ENCODE measurements at places on chromosomes 16 and 17. TPM values are rescaled to one million over a fixed set of nuclear protein-coding genes. Genes with fewer than 3 reads are reported as not detected.

PYY gene
- not detected for total RNA-seq

DNA sequence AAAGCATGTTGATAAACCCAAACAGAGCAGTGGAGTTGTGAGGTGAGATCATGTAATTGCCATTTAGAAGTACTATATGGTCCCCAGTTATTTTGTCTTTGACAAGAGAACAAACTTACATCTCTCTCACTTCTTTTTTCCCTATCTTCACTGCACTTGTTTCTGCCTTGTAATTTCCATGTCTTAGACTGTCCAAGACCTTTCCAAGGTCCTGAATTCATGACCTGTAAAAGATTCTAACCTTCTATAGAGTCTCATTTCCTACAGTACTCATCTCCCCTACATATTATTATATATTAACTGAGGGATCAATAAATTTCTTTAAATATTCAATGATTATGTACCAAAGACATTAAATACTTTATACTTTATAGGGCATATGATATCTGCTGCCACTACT, 295.3 kb upstream of the KIF2B start:
- no peak for DNase-seq

DNA sequence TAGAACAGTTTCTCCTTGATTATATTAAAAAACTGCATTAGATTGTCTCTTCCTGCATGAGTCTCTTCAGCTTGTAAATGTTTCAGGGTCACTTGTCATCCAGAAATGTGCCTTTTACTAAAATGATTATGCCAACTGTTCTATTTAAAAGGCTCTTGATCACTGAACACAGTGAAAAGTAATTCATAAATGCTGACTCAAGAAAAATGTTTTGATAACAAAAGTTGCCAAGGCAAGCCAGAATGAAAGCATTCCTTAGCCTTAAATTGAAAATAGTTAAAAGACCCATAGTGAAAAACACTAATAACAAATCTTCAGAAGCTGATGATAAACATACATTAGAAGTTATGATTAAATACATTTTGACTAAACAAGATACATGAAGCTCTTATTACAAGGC, 356.0 kb upstream of the KIF2B start:
- no peak for DNase-seq

CD300LB gene
- 0.19 TPM for total RNA-seq

DNA sequence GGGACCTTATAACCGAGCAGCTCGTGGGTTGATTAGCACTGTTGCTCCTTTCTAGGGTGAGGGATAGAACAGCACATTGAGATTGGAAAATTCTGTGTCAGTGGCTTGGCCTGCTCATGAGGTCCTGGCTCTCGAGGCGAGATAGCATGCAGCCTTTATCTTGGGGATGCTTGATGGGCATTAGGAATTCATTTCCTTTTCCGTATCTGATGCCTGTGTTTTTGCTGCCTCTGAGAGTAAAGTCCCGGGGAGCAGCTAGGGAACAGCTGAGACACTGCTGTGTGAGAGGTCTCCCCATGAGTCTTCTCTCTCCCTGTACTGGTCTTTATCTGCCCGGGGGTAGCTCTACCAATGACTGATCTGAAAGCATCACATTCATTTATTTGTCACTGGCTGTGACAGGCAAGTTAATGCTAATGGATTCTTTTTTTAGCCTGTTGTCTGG, 14.5 kb downstream of the MSI2 start:
- DNase-seq = no peak

- no peak for DNase-seq
Observed at GRCh38 chr17:72710834-72711233, 381.7 kb downstream of the SLC39A11 start.

SLC46A1 gene
- total RNA-seq = 2.3 TPM

GRCh38 chr17:62093188-62094155, 28.4 kb upstream of the MED13 start:
- no peak for DNase-seq

All from esophagus squamous epithelium (tissue), 5 donors.